Upper lobe of right lung (tissue), 1 donor: ENCODE measurements at places on chromosomes 12 and 14. TPM values are rescaled to one million over a fixed set of nuclear protein-coding genes. Genes with fewer than 3 reads are reported as not detected.

Gene SAMD15
- total RNA-seq, result 0.41 TPM

Gene KRT85
- total RNA-seq, result not detected

Gene ENDOU
- total RNA-seq, result 0.32 TPM

Gene GLI1
- total RNA-seq, result 1.4 TPM

Gene KTN1
- 179 TPM for total RNA-seq
